ENCODE measurements at places on chromosomes 2 and 18.

GRCh38 chr2:147182260-147182659, 662.6 kb upstream of the ACVR2A start:
- DNase-seq = no peak

GRCh38 chr2:69437751-69438154, 518 bp upstream of the NFU1 start:
- no peak for DNase-seq

DNA sequence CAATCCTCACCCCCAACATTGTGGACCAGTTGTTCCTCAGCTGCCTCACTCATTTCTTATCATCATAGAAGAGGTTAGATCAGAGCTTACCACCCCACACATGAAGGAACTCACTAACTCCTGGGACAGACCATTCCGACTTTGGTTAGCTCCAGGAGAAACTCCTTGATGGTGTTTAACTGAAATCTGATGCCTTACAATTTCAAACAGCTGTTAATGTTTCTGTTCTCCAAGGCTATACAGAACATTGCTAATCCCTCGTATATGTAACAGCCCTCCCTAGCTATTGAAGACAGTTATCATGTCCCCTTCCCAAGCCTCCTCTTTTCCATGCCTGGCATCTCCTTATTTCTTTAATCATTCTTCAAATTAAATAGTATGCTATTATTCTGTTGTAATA, 14.8 kb downstream of the ERBB4 start:
- DNase-seq = no peak

DNA sequence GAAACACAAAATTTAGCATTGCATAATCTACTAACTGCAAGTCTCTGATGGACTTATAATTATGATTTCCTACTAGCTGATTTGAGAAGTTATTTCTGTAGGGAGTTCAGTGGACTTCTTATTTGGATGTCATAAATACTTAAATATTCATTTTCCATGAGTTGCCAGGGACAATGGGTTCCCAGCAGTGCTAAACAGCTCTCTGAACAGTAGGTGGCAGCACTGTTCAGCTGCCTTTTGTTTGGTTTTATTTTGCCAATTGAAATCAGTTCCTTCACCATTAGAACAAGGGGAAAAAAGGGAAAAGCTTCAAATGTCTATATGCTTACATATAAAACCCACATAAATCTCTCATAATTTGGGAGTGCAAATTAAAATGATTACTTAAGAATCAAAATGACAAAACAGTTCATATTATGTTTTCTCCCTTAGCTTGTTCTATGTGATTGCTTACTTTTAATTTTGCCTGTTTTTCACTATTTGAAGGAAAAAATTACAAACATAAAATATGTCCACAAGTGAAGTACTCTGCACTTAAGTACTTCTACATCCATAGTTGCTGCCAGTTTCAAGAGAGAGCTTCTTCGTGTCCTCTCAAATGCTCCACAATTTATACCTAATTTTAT, 898.9 kb downstream of the CPS1 start:
- peak; percentile 39 for DNase-seq

DNA sequence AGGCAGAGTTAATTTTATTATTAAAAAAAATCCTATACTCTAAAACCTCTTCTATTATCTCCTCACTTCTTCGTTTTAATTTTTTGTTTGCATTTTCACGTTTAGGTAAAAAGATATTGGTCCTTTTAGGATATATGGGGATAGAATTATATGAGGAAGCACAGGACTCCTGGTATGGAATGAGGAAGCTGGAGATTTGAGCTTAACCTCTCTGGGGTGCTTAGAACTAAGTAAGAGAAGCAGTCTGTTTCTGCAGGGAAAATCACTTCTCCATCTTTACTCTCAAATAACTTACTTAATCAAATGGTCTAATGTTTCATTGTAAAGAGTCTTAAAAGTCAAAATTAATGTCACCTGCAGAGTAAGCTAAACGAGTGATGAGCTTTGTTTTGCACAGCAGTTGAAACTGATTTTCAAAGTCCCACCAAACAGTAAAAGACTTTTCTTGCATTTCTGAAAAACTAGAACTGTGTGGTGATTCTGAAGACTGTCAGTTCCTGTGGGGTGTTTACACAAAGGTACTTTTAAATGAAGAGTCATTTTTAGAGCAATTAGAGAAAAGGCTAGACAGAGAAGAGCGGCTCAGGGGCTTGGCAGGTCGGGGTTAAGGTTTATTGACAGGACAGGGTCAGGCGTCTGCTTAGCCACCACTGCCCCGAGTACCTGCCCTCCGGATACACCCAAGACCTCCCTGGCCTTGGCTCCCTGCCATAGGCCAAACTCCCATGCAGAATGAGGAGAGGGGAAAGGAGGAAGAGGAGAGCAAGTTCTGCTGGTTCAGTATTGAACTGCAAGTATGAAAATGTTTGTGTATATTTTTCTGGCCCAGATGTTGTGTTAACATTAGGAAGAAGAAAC, 21.6 kb downstream of the METAP1D start:
- no peak for DNase-seq

GRCh38 chr2:29655391-29656086, 265.8 kb downstream of the ALK start:
- no peak for DNase-seq

Data from HCT116 (cell line).